ENCODE measurements at places on chromosomes 2 and 18.

- no peak for DNase-seq
Observed at GRCh38 chr2:101718993-101719571, 21.6 kb downstream of the MAP4K4 start.

- DNase-seq: no peak
Observed at GRCh38 chr18:55609160-55609825, 21.3 kb upstream of the TCF4 start.

GRCh38 chr2:80153151-80153550 is 151.4 kb downstream of the LRRTM1 start:
- DNase-seq: no peak

GRCh38 chr18:56921896-56922480 is 224.9 kb upstream of the BOD1L2 start:
- DNase-seq: no peak

DNA sequence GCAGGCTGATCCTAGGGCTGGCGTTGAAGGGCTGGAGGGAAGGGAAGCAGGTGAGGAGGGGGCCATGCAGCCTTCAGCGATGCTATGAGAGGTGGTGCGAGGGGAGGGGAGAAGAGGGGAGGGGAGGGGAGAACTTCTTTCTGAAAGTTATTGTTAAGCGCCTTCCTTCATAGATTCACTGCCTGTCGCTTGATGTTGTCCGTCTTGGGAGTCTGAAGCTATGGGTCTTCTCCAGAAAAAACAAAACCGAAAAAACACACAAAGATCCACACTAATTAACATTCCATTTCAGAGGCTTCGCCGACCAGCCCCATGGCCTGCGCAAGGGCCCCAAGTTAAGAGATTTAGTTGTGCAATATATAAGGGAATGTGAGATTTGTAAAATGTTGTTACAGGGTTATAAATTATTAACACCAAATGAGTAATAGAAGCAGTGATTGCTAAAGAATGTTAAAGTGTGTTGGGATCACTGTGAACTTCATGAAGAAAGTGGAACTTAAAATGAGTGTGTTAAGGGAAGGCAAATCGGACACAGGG is 758 bp downstream of the CFAP221 start:
- no peak for DNase-seq

- DNase-seq: no peak
Observed at GRCh38 chr18:50796495-50796894, 23.3 kb downstream of the MRO start.

GRCh38 chr2:224999754-225000153 is 42.5 kb downstream of the DOCK10 start:
- no peak for DNase-seq

- DNase-seq: no peak
Observed at GRCh38 chr2:69450735-69451416, 13.6 kb upstream of the NFU1 start.

DNA sequence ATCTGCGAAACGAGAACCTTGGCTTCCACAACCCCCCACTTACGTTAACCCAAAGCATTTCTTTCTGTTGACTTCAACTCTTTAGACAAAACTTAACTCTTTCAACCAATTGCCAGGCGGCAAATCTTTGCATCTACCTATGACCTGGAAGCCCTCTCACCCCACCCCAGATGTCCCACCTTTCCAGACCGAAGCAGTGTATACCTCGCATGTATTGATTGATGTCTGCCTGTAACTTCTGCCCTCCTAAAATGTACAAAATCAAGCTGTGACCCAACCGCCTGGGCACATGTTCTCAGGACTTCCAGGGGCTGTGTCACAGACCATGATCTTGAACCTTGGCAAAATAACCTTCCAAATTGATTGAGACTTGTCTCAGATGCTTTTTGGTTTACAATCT is 12.3 kb downstream of the AQP12B start:
- no peak for DNase-seq

- no peak for DNase-seq
Observed at GRCh38 chr2:26203906-26204305, 31.0 kb downstream of the GAREM2 start.

DNA sequence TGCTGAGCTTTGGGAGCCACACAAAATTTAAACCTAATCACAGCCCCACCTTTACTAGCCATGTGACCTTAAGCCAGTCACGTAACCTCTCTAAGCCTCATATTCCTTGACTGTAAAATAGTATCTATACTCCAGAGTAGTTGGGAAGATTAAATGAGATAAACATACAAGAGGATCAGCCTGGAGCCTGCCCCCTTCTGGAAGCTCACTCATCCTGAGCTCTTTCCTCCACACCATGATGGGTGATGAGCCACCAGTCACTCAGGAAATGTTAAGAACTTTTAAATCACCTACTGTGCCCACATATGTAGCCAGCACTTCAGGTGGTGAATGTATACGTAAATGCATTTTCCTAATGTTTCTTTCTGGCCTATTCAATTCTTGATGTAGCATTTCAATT is 195.9 kb upstream of the DDX18 start:
- no peak for DNase-seq

DNA sequence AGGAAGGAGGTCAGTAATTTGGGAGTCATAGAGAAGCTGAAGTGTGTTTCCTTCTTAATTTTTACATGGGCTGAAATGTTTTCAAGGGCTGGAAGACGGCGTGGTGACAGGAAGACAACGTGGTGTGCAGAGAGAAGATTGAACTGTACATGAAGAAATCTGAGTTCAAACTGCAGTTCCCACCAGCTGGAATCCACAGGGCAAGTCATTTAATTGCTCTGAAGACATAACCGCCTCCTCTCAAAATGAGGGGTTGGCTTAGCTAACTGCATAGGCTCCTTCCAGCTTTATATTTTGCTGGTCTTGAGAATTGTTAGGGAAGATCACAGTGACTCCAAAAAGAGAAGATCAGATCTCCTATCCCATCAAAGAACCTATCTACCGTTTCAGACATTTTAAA is 103.9 kb downstream of the SLC8A1 start:
- no peak for DNase-seq

- no peak for DNase-seq
Observed at GRCh38 chr2:119472749-119473148, 41.1 kb downstream of the TMEM37 start.

DNA sequence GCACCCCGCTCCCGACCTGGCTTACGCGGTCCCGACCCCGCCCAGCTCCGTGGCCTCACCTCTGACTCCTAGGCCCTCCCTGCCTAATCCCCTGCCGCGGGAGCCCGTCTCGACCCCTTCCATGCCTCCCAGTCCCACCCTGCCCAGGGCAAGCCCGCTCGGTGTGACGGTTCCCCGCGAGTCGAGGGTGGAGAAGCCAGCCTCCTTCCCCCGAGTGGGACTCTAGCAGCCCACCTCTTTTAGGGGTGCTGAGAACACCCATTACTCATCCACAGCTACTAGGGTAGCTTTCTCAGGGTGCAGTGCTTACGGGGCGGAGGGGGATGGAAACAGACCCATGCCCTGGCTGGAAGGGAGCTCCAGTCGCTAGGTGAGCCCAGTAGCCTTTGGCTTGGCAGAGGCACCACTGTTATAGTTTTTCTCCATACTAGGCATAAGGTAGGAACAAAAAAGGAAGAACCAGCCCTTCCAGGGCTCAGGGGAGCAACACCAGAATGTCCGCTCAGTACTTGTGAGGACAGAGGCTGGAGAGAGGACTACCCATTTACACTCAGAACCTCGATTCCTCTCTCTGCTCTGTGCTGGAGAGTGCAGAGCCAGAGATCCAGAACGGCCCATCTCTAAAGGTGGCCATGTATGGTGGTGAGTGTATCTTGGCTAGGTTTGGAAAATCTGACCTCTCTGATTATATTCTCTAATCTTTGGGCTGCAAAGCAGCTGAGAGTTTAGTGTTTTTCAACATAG is 606 bp downstream of the AGBL5 start:
- DNase-seq: no peak

DNA sequence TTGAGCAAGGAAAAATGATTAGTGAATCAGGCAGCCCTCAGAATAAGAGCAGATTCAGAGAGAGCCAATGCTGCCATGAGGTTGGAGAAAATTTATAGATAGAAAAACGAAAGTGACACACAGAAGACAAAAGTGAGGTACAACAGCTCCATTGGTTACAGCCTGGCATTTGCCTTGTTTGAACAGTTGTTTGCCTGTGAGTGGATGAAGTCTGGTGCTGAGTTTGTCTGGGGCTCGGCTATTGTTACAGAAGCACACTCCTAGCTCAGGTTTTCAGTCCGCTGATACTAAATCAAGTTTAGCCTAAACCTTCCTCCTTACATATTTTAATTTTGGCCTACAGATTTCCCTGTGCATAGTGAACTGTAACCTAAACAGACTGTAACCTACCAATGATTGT is 387.8 kb upstream of the RAB12 start:
- no peak for DNase-seq

DNA sequence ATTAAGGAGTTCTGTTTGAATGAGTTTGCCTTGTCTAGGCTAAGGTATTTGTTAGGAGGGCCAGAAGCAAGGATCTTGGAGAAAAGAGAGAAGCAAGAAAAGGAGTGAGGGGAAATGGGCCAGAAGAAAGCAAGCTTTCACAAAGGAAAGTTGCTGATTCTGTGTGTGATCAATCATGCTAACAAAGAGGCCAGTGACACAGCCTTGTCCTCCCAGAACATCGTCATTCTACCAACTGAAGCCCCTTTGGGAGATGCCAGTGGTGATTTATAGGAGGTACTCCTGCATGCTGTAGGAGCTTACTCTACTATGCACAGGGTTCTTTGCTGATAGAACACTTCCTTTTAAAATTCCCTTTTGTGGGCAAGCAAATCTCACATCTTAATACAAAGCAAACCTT is 449.2 kb upstream of the SPRED2 start:
- no peak for DNase-seq

- no peak for DNase-seq
Observed at GRCh38 chr2:219174801-219175200, 1.9 kb downstream of the CNPPD1 start.

DNA sequence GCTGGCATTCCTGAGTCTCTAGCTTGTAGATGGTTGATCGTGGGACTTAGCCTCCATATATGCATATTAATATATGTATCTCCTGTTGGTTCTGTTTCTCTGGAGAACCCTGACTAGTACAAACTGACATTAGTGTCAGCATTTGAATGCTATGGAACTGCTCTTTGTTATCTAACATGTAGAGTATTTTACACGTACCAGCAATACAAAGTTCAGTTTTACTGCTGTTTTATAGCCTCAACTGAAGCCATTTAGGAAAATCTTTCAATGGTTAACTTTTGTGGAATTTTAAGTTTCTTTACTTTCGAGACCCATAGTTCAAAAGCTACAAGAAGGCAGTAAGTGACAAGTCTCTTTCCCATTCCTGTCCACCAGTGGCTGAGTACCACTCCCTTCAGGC is 418.4 kb downstream of the NUP35 start:
- DNase-seq: no peak

GRCh38 chr2:232511336-232511890 is 8.8 kb upstream of the PRSS56 start:
- no peak for DNase-seq

- no peak for DNase-seq
Observed at GRCh38 chr2:20818820-20819219, 4.1 kb downstream of the LDAH start.

GRCh38 chr2:192035731-192036442 is 158.8 kb downstream of the TMEFF2 start:
- DNase-seq: no peak

DNA sequence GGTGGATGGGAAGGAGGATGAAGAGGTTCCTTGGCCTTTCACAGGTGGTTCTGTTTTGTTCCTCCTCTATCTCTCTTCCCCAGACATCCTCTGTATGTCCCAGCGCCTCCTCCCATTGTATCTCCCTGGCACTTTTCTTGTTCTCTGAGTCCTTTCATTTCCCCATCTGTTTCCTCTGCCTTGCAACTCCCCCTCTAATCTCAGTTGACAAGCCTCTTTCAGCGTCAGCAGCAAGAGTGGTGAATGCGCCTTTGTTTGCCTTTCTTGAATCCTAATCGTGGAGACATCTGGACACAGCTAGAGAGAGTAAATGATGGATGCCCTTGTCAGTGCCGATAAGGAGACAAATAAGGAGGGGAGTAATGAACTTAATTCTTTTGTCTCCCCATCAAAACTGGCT is 167.0 kb downstream of the NDUFA10 start:
- no peak for DNase-seq

- DNase-seq: no peak
Observed at GRCh38 chr18:10018289-10018688, 104.5 kb downstream of the VAPA start.

GRCh38 chr18:75574187-75574586 is 146.7 kb upstream of the SMIM21 start:
- DNase-seq: peak; percentile 42

- no peak for DNase-seq
Observed at GRCh38 chr2:221610675-221611074, 38.6 kb upstream of the EPHA4 start.

- no peak for DNase-seq
Observed at GRCh38 chr2:4979111-4979510, 713.1 kb upstream of the SOX11 start.

DNA sequence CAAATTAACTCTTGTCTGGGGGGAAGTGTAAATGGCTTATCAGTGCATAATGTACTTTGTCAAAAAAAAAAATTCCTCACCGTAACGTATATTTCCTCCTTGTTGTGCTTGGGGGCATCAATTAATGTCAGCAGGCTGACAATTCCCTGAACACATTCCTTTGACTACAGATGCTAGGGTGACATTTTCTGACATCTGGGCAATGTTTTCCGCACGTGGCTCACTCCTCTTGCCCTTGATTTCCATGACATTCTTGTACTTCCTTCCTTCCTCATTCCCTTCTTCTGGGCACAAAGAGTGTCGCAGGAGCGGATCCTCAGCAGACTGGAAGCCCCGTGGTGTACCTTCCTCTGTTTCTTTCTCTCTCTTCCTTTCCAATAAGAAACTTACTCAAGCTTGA is 173.7 kb downstream of the SP3 start:
- no peak for DNase-seq

DNA sequence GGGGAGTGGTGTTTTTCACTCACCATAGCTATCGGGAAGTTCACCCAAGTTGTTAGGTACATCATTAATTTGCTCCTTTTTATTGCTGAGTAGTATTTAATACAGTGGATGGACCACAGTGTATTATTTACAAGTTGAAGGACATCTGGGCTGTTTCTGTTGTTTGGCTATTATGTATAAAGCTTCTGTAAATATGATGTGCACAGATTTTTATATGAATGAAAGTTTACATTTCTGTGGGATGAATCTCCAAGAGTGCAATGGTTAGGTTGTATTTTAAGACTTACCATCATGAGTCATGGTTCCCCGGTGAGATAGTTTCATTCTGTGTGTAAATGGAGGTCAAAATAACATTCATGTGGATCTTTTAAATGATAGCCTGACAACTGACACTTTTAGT is 337.4 kb downstream of the PTPRM start:
- no peak for DNase-seq

All from left hindlimb (tissue), 1 donor.